ENCODE measurements at places on chromosomes 11 and 22. TPM values are rescaled to one million over a fixed set of nuclear protein-coding genes. Genes with fewer than 3 reads are reported as not detected.

Gene OR8D4
- not detected for total RNA-seq

Gene MMP27
- total RNA-seq = not detected

Gene GLB1L2
- 1.7 TPM for total RNA-seq

Gene DDTL
- not detected for total RNA-seq

Gene C11orf16
- total RNA-seq = not detected

Gene ACRV1
- total RNA-seq = not detected

Gene ENTHD1
- 0.21 TPM for total RNA-seq

Gene RPS6KA4
- 81.5 TPM for total RNA-seq

Gene PKNOX2
- 12.1 TPM for total RNA-seq

Gene PIH1D2
- total RNA-seq = not detected

Gene CNTN5
- total RNA-seq = 3.6 TPM

Gene DCDC1
- total RNA-seq = not detected

Gene MPPED2
- 5.3 TPM for total RNA-seq

Gene ZBTB16
- total RNA-seq = 344 TPM

Gene C1QTNF6
- total RNA-seq = 4.6 TPM

Gene PRR33
- total RNA-seq = not detected

Measured in ascending aorta (tissue), 2 donors.